ENCODE measurements at places on chromosomes 12 and 14. TPM values are rescaled to one million over a fixed set of nuclear protein-coding genes. Genes with fewer than 3 reads are reported as not detected.

Gene TBX5
- polyA plus RNA-seq = 5.6 TPM

Gene LRTM2
- polyA plus RNA-seq = 0.01 TPM

Gene ADAMTS20
- polyA plus RNA-seq = not detected

Gene GLI1
- polyA plus RNA-seq = 0.74 TPM

Gene NRL
- polyA plus RNA-seq = 2.7 TPM

Gene NABP2
- 23.8 TPM for polyA plus RNA-seq

Gene PIWIL1
- polyA plus RNA-seq = not detected

Gene GLIPR1
- 33.8 TPM for polyA plus RNA-seq

Gene FBXW8
- 3.9 TPM for polyA plus RNA-seq

Gene TDRD9
- 8.6 TPM for polyA plus RNA-seq

Gene P3H3
- 12.2 TPM for polyA plus RNA-seq

Gene PRPH
- 0.67 TPM for polyA plus RNA-seq

Gene KRT78
- 0.02 TPM for polyA plus RNA-seq

Gene BCAT1
- polyA plus RNA-seq = 20.5 TPM

Gene CEBPE
- polyA plus RNA-seq = 3.5 TPM

Gene GPRC5D
- 0.30 TPM for polyA plus RNA-seq

Gene SLC38A4
- 0.16 TPM for polyA plus RNA-seq

Gene KRT86
- 0.11 TPM for polyA plus RNA-seq

Gene EIF2S3B
- polyA plus RNA-seq = 0.06 TPM

Gene FGF6
- polyA plus RNA-seq = not detected

Gene CCDC196
- polyA plus RNA-seq = not detected

Gene OR4E2
- polyA plus RNA-seq = not detected

Gene HIF1A
- polyA plus RNA-seq = 28.9 TPM

Gene DPF3
- 0.17 TPM for polyA plus RNA-seq

Gene LRP1-AS
- polyA plus RNA-seq = not detected

Gene NID2
- 3.4 TPM for polyA plus RNA-seq

Gene RTL1
- not detected for polyA plus RNA-seq

Gene LAG3
- polyA plus RNA-seq = 1.7 TPM

Gene ADGRD1
- 27.2 TPM for polyA plus RNA-seq

Gene TTC5
- polyA plus RNA-seq = 5.0 TPM

Gene KRT83
- polyA plus RNA-seq = not detected

Gene PPFIA2
- polyA plus RNA-seq = 0.09 TPM

Gene MUCL1
- polyA plus RNA-seq = 84.1 TPM

Gene FAM181A
- 3.4 TPM for polyA plus RNA-seq

Gene ASB2
- 2.9 TPM for polyA plus RNA-seq

Gene RASSF9
- 2.1 TPM for polyA plus RNA-seq

Gene GNPTAB
- polyA plus RNA-seq = 14.8 TPM

Gene RAN
- 212 TPM for polyA plus RNA-seq

Gene CCDC197
- not detected for polyA plus RNA-seq

Gene PLEKHG7
- polyA plus RNA-seq = 0.81 TPM

Gene DNAH10
- polyA plus RNA-seq = 2.0 TPM

Gene DNAJC22
- polyA plus RNA-seq = 0.28 TPM

Gene RDH11
- 60.3 TPM for polyA plus RNA-seq

Gene PFKM
- polyA plus RNA-seq = 14.0 TPM

Gene BEST3
- 0.03 TPM for polyA plus RNA-seq

Gene KRT71
- not detected for polyA plus RNA-seq

Gene KERA
- not detected for polyA plus RNA-seq

Gene BLOC1S1
- 351 TPM for polyA plus RNA-seq

Gene OR4Q2
- not detected for polyA plus RNA-seq

Gene ANO2
- 6.4 TPM for polyA plus RNA-seq

Gene NRDE2
- polyA plus RNA-seq = 7.7 TPM

Gene PIP4K2C
- polyA plus RNA-seq = 13.7 TPM

Gene HOXC5
- 0.10 TPM for polyA plus RNA-seq

Gene ACYP1
- 35.5 TPM for polyA plus RNA-seq

All from lung (tissue), 17 donors.